ENCODE measurements at places on chromosomes 5 and 9. TPM values are rescaled to one million over a fixed set of nuclear protein-coding genes. Genes with fewer than 3 reads are reported as not detected.

The IL9 gene
- not detected for polyA plus RNA-seq

The CDH6 gene
- polyA plus RNA-seq, result not detected

The DDX31 gene
- polyA plus RNA-seq, result 7.3 TPM

The FAM151B gene
- not detected for polyA plus RNA-seq

The CDKN2B-AS1 gene
- 1.1 TPM for polyA plus RNA-seq

The GPX3 gene
- 0.59 TPM for polyA plus RNA-seq

GRCh38 chr5:120122703-120123102 lies 341.4 kb upstream of the PRR16 start:
- H3K27me3 ChIP-seq, result no peaks in the 10 kb centered on the region
- H3K27ac ChIP-seq, result no peak overlapping the region
- no peaks in the 10 kb centered on the region for H3K36me3 ChIP-seq
- no peak overlapping the region for H3K4me3 ChIP-seq
- no peak for DNase-seq

DNA sequence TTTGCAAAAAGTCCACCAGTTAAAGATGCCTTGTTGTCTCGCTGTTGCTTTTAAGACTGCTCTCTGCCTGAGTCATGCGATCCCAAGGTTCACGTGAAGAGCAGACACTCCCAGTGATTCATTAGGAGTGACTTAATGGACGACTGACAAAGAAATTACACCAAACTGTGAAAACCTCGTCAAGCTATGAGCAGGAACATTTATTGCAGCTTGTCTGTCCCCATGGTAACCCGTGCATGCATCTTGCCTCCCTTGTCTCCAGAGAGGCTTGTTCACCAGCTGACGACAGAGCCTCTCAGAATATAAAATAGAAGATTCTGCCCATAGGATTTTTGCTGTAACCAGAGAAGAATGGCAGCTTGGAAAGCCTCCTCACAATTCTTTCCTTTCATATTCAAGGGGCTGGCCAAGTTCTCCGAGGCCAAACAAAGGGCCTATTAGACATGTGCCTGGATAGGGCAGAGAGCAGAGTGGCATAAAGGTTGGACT lies 352.7 kb downstream of the SPOCK1 start:
- no peak overlapping the region for H3K27ac ChIP-seq
- DNase-seq, result no peak
- no peaks in the 10 kb centered on the region for H3K4me1 ChIP-seq
- no peaks in the 10 kb centered on the region for H3K36me3 ChIP-seq
- no peaks in the 10 kb centered on the region for H3K27me3 ChIP-seq

DNA sequence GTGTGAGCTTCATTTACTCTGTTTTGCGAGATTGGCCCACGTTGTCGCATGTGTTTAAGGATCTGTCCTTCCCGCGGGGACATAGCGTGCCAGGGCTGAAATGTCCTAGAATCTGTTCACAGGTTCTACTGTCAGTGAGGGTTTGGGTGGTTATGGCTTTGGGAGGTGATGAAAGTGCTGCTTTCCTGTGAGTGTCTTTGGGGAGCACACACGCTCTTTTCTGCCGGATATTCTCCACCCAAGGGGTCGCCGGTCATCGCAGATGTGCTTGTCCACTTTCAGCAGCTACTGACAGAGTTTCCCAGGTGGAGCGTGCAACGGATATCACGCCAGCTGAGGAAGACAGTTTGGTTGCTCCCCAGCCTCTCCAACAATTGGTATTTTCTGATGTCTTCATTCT lies 32.1 kb downstream of the PROP1 start:
- H3K27ac ChIP-seq, result no peak overlapping the region
- no peaks in the 10 kb centered on the region for H3K36me3 ChIP-seq
- no peaks in the 10 kb centered on the region for H3K4me1 ChIP-seq
- H3K27me3 ChIP-seq, result no peaks in the 10 kb centered on the region
- no peak overlapping the region for H3K4me3 ChIP-seq
- no peak for DNase-seq

DNA sequence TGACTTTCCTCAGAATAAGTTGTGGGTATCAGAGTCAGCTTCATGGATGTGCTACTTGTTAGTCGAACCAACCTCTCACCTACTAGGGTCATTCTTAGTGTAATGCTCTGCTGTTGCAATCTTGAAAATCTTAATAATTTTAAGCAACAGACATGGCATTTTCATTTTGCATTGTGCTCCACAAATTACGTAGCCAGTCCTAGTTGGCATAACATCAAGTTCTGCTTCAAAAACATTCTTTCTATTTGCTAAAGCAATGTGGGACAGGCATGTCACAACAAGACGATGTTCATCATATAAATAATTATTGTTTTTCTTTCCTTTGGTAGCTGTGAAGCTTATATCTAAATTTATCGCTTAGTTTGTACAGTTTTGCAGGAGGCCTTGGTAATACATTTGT lies 39.3 kb upstream of the CDH12 start:
- H3K27ac ChIP-seq, result no peak overlapping the region
- H3K27me3 ChIP-seq, result no peaks in the 10 kb centered on the region
- no peaks in the 10 kb centered on the region for H3K36me3 ChIP-seq
- no peak for DNase-seq
- H3K4me3 ChIP-seq, result no peak overlapping the region
- no peaks in the 10 kb centered on the region for H3K4me1 ChIP-seq

- no peaks in the 10 kb centered on the region for H3K36me3 ChIP-seq
- DNase-seq, result no peak
- no peak overlapping the region for H3K27ac ChIP-seq
These were observed 90.0 kb upstream of the CTSV start for GRCh38 chr9:97128919-97129318.

GRCh38 chr9:112112941-112113681 lies 62.0 kb downstream of the SUSD1 start:
- no peaks in the 10 kb centered on the region for H3K4me1 ChIP-seq
- no peak overlapping the region for H3K4me3 ChIP-seq
- DNase-seq, result peak; percentile 26
- H3K27me3 ChIP-seq, result no peaks in the 10 kb centered on the region
- H3K27ac ChIP-seq, result no peak overlapping the region
- H3K36me3 ChIP-seq, result peaks cover 4% of the 10 kb centered on the region

DNA sequence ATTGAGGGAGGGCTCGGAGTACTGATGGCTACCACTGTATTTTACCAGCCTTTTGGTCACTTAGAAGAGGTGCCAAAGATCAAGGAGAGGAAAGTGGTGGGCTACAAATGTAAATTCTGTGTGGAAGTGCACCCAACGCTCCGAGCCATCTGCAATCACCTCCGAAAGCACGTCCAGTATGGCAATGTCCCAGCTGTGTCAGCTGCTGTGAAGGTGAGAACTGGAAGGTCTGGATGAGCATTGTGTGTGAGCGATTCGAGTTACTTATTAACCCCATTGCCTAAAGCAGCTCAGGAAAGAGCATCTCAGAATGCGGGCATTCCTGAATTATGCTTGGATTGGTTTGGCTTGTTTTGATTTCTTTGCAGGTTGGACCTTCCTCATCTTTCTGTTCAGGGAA lies 67.5 kb downstream of the ZNF462 start:
- DNase-seq, result no peak
- no peaks in the 10 kb centered on the region for H3K27me3 ChIP-seq
- H3K4me1 ChIP-seq, result no peaks in the 10 kb centered on the region
- H3K4me3 ChIP-seq, result no peak overlapping the region
- H3K27ac ChIP-seq, result no peak overlapping the region
- H3K36me3 ChIP-seq, result no peaks in the 10 kb centered on the region

- no peak overlapping the region for H3K4me3 ChIP-seq
- no peaks in the 10 kb centered on the region for H3K36me3 ChIP-seq
- H3K27ac ChIP-seq, result no peak overlapping the region
These were observed 161.5 kb upstream of the NR4A3 start for GRCh38 chr9:99660191-99660636.

DNA sequence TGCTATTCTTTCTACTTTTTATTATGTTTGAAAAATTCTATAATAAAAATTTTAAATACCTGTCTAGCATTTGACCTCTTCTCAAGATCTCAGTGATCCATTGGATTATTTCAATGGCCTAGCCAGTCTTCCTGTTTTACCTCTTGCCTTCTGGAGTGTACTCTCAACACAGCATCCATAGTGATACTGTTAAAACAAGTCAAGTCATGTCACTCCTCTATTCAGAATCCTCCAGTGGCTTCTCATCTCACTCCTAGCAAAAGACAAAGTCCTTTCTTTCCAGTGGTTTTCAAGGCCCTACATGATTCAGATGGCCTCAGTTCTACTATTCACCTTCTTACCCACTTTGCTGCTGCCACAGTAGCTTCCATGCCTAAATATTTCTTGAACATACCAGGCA lies 1.8 kb downstream of the MARVELD2 start:
- peaks cover 4% of the 10 kb centered on the region for H3K36me3 ChIP-seq
- H3K27me3 ChIP-seq, result no peaks in the 10 kb centered on the region
- no peak overlapping the region for H3K4me3 ChIP-seq
- DNase-seq, result no peak
- H3K4me1 ChIP-seq, result peaks cover 5% of the 10 kb centered on the region
- H3K27ac ChIP-seq, result no peak overlapping the region

GRCh38 chr5:36215910-36216309 lies 25.8 kb downstream of the NADK2 start:
- no peaks in the 10 kb centered on the region for H3K27me3 ChIP-seq
- no peak overlapping the region for H3K4me3 ChIP-seq
- peaks cover 31% of the 10 kb centered on the region for H3K36me3 ChIP-seq
- no peak for DNase-seq
- H3K4me1 ChIP-seq, result no peaks in the 10 kb centered on the region

DNA sequence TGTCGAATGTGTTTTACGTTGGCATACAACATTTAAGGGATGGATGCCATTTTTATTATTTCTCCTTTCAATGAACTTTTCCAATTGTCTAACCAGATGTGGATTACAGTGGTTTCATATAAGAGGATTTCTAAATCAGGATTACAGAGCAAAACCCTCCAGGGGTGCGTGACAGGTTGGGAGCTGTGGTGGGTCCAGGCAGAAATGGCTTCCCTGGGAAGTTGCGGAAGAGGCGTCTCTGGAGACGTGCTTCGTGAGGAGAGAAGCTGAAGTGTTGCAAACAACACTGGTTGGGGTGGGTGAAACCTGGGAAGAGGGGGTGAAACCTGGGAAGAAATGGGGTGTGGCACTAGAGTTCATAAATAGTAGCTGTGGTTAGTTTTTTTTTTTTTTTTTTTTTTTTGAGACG lies 4.5 kb upstream of the RPL26L1 start:
- no peaks in the 10 kb centered on the region for H3K27me3 ChIP-seq
- no peak overlapping the region for H3K4me3 ChIP-seq
- DNase-seq, result no peak
- peaks cover 11% of the 10 kb centered on the region for H3K4me1 ChIP-seq

GRCh38 chr9:98634685-98635336 lies 73.9 kb downstream of the GABBR2 start:
- no peaks in the 10 kb centered on the region for H3K27me3 ChIP-seq
- H3K4me1 ChIP-seq, result no peaks in the 10 kb centered on the region
- H3K4me3 ChIP-seq, result no peak overlapping the region
- no peaks in the 10 kb centered on the region for H3K36me3 ChIP-seq

DNA sequence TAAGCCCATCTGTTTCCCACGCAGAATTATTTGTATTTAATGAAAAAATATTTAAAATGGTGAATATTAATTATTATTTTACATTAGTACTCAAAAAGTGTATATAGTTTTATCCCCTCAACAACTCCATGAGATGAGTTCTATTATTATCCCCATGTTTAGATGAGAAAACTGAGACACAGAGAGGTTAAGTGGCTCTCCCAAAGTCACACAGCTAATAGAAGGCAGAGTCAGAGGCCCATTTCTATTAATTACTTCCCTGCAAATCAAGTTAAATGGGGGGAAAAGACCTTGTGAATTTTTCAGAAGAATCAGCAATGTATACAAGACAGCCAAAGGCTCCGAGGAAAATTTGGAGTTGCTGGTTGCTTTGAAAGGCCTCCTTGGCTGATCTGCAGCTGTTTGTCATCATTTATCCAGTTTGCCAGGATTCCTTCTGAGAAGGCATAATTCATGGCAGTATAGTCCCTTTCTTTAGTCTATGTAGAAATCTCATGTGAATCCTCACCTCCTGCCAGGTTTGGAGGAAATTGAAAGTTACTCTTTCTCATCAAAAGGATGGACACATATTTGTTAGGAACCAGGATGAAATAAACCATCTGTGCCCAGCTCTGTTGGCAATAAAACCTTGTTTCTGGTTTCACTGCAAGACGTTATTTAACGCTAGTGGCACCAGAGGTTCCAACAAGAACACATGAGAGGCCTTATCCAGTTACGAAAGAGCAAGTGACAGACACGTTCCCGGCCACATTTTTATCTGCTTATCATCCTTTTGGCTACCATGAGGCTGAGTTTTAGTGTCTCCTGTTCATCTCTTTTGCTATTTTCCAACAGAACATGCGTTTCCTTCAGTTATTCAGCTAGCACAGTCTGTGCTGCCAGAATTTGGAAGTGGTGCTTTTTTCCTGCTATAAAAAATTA lies 621 bp downstream of the FYB1 start:
- DNase-seq, result no peak
- H3K4me3 ChIP-seq, result peak overlapping the region; percentile 86

- no peak overlapping the region for H3K27ac ChIP-seq
- H3K4me3 ChIP-seq, result no peak overlapping the region
- DNase-seq, result no peak
- no peaks in the 10 kb centered on the region for H3K4me1 ChIP-seq
- no peaks in the 10 kb centered on the region for H3K27me3 ChIP-seq
These were observed 162.2 kb downstream of the ENC1 start for GRCh38 chr5:74478328-74478727.

GRCh38 chr9:74729136-74729695 lies 158.5 kb downstream of the TRPM6 start:
- no peak overlapping the region for H3K4me3 ChIP-seq
- H3K27me3 ChIP-seq, result no peaks in the 10 kb centered on the region
- DNase-seq, result no peak
- H3K36me3 ChIP-seq, result no peaks in the 10 kb centered on the region
- H3K27ac ChIP-seq, result no peak overlapping the region

DNA sequence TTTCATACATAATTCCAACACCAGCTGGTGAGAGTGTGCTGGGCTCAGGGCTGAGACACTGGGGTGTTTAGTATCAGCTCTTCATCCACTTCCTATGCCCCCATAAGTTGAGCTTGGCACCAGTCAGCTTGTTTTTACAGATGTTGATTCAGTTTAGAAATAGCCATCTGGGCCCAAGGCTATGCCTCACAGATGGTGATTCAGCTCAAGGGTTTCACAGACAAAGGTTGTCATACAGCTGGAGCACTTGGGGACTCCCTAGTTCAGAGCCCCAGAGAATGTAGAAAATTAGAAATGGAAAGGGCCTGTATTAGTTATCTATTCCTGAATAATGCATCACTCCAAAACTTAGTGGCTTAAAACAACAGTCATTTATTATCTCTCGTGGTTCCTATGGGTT lies 10.3 kb upstream of the CRHBP start:
- no peaks in the 10 kb centered on the region for H3K4me1 ChIP-seq
- no peak for DNase-seq
- H3K4me3 ChIP-seq, result no peak overlapping the region
- H3K27ac ChIP-seq, result no peak overlapping the region

GRCh38 chr5:102531506-102531905 lies 32.7 kb upstream of the SLCO6A1 start:
- no peaks in the 10 kb centered on the region for H3K27me3 ChIP-seq
- no peak overlapping the region for H3K4me3 ChIP-seq
- H3K4me1 ChIP-seq, result no peaks in the 10 kb centered on the region
- no peaks in the 10 kb centered on the region for H3K36me3 ChIP-seq
- DNase-seq, result no peak
